ENCODE measurements at places on chromosomes 11 and 22.
A peak's percentile ranks its signal among the peaks of the same experiment; 100 is the strongest.

DNA sequence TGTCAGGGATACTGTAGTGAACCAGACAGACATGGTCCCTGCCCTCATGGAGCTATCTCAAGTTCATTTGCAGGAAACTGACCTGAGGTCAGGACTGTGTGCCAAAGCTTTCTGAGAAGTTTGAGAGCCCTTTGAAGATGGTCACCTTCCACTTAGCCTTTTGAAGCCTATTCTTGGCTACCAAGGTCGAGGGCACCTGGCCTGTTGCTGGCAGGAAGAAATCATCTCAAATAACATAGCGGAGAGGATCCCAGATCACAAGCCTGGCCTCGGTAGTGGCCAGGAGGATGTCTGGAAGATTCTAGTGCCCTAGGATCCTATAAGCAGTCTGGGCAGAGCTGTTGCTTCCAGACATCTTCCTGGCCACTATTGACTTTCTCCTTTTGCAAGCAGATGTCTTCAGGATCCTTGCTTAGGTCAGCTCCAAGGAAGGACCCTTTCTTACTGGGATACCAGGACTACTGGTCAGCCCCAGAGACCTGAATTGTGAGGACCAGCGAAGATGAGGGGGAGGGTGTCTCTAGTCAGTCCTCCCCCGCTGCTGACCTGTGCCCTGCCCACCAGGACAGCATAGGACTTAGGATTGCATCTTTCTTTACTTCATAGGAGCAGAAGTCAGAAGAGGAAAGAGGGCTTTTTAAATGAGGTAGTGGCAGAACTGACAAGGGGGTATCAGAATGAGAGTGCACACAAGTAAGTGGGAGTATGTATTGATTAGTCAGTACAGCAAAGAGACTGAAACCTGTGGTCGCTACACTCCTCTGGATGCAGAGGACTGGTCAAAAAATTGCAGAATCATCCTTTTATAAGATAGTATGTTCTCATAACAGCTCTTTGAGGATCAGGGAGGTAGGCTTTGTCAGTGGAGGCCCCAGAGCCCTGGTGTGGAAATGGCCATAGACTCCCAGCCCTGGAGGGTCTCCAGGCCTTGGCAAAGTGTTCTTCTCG lies 94.8 kb downstream of the TEAD1 start:
- no peak for DNase-seq

DNA sequence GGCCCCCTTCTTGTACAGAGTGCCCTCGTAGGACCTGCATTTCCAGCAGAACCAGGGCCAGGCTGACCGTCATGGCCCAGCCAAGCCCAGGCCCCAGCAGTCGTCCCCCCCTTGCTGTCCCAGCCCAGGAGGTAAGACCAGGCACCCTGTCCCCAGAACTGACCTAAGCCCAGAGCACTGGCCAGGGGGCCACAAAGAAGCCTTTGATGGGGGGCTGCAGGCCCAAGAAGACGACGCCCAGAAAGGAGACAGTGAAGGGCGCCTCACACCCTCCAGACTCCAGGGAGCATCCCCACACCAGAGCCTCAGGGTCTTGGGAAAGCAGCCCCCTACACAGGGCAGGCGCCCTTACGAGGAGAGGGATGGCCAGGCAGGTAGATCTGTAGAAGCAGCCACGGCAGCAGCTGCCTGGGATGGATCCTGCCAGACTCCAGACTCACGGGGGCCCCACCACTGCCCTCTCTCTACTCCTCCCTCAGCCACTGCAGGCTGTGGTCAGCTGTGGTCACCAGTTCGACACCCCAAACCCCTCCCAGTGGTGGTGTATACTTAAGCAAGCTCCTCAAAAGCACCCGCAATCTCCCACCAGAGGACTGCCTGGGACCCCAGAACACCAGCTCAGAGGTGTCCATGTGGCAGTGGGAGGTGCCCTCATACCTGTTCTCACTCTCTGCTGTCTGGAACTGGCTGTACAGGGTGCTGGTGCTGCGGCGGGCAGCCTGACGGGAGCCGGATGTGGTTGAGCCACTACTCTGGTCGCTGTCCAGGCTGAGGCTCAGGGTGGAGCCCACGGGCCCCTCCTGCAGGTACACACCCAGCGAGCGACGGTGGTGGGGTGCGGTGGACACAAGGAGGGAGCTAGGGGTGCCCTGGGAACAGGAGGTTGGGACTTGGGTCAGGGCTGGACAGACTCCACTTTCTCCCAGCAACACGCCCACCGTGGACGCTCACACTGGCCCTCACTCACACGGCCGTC lies 27.0 kb downstream of the SBF1 start:
- DNase-seq = no peak

- DNase-seq = no peak
Measured at GRCh38 chr11:59417023-59417422, 9.2 kb downstream of the OR5A2 start.

DNA sequence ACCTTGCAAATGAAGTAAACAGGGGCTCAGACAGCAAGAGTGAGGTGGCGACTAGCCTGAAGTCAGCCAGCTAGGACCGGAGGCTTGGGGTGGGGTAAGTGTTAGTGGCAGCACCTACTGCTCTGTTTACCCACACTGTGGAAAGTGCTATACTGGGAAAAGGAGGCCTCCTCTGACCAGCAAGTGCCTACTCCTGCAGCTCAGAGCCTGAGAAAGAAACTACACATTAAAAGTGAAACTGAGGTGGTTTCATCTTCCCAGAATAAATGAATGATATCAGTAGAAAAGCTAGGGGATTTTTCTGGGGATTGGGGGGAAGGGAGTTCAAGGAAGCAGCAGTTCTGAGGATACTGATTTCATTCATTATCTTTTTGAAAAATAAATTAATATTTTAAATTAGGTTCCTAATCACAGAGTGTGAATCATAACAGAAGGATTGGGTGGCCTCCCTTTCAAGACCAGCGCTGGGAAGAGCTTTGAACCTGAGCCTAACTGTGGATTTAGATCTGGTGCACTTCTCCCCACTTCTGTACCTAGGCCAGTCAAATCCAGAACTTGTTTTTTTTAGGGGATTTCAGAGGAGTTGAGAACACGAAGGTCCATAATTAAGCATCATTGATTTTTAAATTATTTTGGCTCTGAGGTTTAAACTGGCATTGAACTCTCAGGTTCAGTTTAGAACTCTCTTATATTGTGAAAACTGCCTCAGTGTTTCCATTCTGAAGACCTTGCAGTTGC lies 48.1 kb upstream of the GRAMD1B start:
- DNase-seq = no peak

DNA sequence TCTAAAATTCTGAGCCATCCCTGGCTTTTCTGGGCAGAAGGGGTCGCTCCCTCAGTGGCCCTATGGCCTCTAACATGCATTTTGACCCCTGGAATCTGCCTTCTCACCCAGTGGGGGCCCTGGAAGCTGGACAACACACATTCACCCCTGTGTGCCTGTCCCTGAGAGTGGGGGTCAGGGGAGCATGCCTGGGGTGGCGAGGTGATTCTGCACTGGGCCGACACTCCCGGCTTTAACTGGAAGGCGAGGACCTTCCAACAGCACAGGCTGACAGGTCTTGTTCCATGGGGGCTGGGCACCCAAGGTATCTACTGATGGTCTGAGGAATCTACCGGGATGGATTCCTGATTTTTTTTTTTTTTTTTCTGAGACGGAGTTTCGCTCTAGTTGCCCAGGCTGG lies 10.7 kb downstream of the PPM1F start:
- no peak for DNase-seq

- DNase-seq = no peak
Measured at GRCh38 chr11:102470251-102470650, 17.7 kb upstream of the TMEM123 start.

- no peak for DNase-seq
Measured at GRCh38 chr11:76738618-76739240, 44.4 kb upstream of the TSKU start.

DNA sequence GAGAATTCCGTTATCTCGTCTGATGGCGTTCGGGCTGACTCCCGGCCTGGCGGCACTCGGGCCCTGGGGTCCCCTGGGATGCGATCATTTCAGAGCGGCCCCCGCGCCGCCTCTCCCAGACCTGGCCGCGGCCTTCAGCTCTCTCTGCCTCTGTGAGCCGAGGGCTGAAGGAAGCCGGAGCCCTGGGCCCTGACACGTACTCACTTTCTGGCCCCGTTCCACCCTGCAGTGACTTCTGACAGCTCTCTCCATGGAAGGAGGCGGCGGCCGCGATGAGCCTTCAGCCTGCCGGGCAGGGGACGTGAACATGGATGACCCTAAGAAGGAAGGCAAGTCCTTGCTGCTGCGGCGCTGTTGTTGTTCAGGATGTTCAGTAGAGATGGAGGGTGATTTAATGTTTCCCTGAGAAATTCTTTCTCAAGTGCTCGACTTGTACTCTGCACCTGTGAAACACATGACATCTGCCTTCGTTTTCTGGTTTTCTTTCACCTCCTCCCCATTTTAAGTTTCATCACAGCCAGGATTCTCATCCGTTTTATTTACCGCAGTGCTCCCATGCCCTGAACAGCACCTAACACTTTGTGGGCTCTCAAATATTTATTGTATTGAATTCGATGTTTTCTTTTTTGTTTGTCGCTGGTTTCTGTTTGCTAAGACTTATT lies 612 bp downstream of the GTSE1 start:
- peak; percentile 50 for DNase-seq

DNA sequence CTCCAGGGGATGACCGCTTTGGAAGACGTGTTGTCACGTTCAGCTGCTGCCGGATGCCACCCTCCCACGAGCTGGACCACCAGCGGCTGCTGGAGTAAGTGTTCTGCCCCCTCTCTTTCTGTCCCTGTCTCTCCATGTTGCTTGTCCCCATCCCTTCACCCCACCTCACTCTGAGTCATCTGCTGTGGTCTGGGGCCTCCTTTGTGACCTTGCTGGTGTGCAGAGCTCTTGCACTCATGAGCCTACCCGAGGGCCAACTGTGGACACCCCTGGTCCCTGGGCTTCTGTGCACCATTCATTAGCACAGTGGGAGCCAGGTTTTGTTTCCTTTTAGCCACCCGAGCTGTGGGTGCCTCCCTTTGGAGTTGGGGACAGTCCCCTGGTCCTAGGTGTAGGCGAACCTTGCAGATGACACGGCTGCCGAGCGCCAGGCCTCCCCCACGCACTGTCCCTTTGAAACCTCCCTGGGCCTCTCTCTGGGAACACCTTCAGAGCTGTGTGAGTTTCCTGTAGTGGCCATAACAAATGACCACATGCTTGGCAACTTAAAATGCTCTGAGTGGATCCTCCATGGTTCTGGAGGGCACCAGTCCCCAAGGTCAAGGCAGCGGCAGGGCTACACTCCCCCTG lies 49.8 kb downstream of the ARHGAP8 start:
- no peak for DNase-seq

DNA sequence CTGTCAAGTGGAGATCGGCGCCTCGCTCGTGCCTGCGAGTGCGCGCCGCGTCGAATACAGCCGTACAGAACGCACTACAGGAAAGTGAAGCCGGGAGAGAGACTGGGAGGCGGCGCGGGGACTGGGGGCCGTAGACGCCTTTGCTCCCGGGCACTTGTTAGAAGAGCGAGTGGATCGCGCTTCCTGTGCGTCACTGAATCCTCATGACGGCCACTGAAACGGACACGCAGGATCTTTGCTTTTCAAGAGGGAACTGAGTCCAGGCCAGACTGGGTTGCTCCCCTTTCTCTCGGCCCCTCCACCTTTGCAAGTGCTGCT lies 314 bp downstream of the RIC8A start:
- DNase-seq = peak; percentile 72

DNA sequence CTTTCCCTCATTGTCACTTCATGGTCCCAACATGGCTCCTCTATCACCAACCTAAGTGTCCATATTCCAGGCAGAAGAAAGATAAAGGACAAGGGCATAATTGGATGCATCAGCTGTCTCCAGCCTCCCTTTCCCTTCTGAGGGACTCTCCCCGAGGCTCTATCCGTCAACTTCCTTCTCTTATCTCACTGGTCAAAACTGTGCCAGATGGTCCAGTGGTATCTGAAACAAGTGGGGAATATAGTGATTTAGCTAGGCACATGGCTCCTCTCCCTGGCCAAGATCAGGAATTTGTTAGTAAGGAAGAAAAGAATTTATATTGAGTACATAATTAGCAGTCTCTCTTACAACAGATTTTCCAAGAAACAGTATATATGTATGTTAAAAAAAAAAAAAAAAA lies 12.6 kb upstream of the SPON1 start:
- no peak for DNase-seq

- no peak for DNase-seq
Measured at GRCh38 chr11:60718524-60719316, 5.8 kb upstream of the MS4A18 start.

DNA sequence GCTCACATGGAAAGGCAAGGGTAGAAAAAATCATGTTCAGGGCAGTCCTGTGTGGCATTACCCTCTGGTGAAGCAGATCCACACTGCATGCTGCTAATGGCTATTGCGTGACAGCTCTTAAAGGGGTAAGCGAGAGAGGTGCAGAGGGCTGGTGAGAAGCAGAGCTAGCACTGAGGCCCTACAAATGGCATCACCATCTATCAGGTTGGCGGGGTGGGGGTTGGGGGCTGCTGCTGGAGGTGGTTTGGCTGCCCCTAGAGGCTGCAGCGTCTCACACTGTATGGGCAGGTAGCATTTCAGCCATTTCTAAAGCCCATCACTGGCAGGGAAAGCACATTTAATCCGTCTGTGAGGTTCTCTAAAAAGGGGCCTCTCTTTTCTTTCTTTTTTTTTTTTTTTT lies 16.9 kb upstream of the TMA7B start:
- DNase-seq = no peak

GRCh38 chr11:85758026-85758425 lies 52.9 kb downstream of the SYTL2 start:
- no peak for DNase-seq

- no peak for DNase-seq
Measured at GRCh38 chr22:37484480-37485394, 1.4 kb downstream of the MFNG start.

DNA sequence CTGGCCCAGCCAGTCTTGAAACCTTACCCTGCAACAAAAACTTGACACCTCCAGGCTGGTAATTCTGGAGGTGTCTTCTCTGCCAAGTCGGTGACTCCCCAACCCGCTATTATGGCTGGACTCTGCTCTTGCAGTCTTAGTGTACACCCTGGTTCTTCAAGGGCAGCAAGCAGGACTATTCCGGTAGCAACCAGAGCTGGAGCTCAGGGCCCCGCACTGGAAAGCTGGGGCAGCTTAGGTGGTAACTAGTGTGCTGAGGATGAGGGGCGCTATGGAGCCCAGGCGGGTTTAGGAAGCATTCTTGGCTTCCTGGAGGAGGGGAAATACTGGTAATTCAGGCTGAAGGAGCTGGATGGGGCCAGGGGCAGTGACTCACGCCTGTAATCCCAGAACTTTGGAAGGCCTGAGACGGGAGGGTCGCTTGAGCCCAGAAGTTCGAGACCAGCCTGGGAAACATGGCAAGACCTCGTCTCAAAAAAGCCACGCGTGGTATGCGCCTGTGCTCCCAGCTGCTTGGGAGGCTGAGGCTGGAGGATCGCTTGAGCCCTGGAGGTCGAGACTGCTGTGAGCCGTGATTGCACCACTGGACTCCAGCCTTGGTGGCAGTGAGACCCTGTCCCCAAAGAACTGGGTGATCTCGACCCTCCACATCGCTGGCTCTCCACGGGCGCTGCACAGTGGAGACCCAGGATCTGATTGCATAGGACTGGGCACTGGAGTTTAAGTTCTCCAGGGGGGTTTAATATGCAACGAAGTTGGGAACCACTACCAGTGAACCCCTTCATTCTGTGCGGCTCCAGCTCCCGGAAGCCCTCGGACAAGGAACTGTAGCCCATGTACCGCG lies 10.6 kb upstream of the AIFM3 start:
- DNase-seq = peak; percentile 32

- DNase-seq = no peak
Measured at GRCh38 chr22:49692499-49693225, 135.0 kb downstream of the BRD1 start.
